ENCODE measurements at places on chromosomes 12 and 14.

- no peak for DNase-seq
Measured at GRCh38 chr14:93219103-93219726, 12.2 kb downstream of the UBR7 start.

DNA sequence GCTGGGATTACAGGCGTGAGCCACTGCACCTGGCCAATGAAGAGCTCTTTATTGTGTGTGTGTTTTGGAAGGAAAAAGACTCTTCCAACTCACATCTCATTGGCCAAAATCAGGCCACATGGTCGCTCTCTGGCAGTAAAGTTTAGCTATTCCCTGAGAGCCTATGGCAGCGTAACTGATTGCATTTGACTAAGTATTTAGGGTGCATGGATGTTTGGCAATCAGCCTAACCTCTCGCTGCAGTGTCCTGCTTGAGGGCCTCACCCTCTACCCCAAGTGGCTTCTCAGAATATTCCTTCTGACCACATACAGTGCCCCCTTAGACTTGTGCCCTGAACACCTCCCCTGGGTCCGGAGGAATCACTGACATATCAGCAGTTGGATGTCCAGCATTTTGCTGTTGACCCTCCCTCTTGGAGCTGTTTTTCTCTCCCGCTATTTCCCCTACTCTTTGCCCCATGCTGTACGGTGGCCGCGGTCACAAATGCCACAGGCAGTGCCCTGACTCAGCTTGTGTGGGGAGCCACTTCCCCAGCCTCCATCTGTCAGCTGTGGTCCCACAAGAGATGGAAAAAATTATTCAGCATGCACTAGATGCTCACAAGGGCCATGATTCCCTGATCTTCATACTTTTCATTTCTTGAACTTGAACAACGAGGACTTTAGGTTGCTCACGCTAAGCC lies 9.5 kb downstream of the PHETA1 start:
- no peak for DNase-seq

DNA sequence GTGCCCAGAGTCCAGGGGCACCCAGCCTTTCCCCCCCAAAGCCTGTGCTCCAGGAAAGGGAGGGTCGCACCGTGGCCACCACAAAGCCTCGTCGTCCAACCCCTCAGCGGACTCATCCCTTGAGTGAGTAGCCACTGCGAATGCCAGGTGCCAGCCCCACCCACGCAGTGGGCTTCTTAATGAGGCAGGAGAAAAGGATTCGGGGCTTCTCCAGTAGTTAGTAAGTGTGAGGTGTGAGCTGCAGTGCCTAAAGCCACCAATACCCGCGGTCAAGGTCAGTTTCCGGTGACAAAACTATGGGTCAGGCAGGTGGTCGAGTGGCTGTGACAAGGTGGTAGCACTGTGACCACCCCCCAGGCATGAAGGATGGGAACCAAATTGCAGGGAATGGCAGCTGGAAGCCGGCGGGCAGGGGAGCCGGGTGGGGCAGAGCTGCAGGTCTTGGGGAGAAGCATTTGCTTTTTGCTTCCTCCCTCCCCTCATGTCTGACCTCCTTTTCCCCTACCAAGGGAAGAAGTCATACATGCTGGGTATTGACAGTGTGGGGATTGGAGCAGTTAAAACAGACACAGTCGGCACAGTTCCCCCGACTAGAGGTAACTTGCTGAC lies 8.0 kb downstream of the RAN start:
- DNase-seq, result no peak

- DNase-seq, result no peak
Measured at GRCh38 chr14:68977718-68978171, 1.4 kb downstream of the ACTN1 start.

DNA sequence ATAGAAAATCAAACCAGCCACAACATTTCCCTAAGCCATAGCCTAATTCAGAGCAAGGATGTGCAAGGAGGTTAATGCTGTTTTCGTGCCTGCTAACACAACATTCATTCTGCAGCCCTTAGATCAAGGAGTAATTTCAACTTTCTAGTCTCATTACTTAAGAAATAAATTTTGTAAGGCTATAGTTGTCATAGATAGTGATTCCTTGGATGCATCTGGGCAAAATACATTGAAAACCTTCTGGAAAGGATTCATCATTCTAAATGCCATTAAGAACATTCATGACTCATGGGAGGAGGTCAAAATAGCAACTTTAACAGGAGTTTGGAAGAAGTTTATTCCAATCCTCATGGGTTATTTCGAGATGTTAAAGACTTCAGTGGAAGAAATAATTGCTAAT lies 283.2 kb downstream of the RPAP3 start:
- DNase-seq, result no peak

GRCh38 chr12:121095544-121096198 lies 37.0 kb upstream of the P2RX7 start:
- DNase-seq, result no peak

- no peak for DNase-seq
Measured at GRCh38 chr12:76237086-76237701, 111.0 kb downstream of the BBS10 start.

DNA sequence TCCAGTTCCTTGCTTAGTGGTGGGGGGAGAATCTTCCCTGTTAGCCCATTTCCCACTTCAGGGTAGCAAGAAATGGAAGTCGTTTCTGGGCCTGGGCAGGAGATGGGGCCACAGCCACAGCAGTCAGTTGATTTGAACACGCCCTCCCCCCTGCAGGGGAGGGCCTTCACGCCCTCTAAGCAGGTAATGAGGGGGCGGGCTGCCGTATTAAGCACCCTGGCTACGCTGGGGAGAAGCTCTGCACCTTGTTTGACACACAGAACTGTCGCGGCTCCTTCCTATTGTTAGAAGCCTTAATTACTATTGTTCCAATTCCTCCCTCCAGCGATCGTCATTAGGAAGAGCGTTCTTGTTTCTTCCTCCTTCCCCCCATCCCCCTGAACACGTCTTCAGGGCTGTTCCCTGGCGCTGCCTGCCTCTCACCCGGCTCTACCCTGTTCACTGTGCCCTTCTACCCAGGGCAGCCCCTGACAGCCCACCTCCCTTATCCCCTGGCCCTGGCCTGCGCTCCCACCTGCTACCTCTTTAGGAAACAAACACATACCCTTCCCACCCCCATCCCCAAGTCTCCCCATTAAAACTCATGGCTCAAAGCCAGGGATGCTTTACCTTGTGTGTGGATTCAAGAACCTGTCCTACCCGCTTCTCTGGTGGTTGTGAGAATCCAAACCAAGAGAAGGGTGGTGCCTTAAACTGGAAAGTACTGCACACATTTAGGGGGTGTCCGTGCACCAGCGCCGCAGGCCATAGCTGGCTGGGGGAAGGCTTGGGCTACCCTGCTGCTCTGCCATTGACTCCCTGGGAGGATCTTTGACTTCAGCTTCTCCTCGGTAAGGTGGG lies 137.6 kb downstream of the TSPAN9 start:
- DNase-seq, result no peak

DNA sequence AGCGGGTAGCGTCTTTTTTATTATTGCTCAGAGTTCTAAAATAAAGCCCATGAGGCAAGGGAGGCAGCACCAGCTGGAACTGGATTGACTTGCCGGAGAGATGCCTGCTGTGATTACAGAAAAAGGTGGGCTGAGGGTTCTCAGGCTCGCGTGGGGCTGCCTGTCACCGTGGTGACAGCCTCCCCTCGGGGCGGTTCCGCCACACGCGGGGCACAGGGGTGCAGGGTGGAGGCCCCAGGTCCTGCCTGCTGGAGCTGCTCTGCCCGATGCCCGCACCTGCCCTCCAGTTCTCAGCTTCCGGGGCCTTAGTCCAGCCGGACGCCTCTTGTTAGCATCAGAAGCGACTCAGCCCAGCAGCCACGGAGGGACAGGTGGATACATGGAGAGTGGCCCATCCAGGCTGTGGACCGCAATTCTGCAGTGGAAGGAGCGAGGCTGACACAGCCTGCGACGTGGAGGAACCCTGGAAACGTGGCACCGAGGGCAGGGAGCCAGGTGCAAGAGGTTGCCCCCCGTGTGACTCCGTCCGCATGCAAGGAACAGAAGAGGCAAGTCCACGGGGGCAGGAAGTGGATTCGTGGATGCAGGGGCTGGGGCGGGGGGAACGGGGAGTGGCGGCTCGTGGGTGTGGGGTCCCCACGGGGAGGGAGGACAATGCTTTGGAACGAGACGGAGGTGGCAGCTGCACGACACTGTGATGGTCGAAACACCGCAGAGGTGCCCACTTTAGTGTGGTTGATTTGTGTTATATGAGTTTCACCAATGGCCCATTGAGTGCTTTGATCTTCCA lies 79.5 kb downstream of the GALNT9 start:
- DNase-seq, result no peak

DNA sequence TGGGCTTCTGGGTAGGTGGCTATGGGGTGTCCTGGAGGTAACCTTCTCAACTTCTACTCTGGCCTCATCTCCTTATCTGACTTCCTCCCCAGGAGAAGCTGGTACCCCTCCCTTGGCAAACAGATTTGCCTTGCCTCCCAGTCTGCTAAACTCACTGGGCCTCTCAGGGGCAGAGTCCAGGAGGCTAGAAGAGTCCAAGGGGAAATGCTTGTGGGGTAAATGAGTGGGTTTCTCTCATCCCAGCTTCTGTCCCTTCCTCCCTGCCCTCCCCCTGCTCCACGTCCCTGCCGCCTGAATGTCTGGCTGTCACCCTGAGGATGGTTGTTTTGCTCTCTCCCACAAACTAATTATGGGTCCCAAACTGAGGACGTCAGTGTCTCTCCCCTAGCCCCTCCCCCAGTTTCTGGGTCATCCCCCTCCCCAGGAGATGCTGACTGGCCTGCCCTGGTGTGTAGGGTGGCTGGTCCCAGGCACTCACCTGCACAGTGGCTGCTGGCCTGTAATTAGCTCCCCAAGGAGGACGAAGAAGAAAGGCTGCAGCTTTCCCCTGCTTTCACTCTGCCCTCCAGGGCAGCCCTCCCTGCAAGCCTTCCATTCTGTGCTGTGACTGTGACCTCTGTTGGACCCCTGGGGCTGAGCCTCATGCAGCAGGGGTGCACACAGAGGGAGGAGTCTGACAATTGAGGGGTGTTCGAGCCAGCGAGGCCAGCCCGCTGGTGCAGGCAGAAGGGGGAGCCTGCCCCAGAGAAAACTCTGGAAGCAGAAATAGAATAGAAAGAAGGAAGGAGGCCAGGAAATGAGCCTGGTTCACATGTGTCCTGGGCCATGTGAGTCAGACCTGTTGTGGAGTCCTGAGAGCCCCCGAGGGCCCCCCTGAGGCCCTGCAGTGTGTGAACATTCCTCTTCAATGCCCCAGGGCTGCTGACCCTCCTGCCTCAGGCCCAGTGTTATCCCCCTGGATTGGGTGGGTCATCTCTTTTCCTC lies at the start of gene LRP1-AS:
TSS of gene LRP1-AS (minus strand) at position 659 of the 984 bp plus-strand sequence.
- no peak for DNase-seq

DNA sequence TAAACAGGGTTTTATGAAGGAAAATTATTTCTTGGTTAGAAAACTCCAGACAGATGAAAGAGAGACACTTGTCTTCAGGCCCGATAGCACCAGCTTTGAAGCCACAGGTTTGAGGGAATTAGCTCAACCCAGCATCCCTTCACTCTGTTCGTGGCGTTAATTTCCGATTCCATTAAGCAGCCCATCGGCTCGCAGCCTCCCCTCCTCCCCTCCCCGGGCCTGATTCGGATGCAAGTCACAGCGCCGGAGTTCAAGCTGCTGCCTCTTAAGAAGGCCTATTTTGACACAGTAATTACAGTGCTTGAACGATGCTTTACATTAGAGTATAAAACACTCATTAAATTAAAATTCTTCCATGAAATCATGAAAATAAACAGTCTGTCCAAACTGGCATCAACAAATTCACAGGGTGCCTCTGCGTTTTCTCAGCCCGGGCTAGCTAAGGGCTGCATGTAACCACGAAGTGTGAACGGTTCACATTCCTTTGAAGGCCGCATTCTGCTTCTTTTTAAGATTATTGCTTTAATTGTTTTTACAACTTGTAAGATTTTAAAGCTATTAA lies 145.8 kb downstream of the DICER1 start:
- no peak for DNase-seq

DNA sequence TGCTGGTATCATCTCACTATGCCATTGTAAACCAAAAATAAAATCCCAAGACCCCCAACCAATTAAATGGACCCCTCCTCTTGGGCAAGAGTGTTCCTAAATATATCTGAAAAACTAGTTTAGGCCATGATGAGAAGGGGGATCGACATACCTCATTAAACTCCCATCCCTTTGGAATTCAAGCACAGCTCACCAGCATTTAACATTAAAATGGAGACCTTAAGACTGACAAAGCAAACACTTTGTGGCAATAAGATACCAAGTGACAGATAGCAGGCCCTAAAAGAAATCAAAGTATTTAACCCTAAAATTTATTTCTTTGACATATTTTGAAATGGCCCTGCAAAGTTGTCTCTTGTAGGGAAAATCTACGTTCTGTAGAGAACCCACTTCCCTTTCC lies 387.9 kb downstream of the KCNH5 start:
- no peak for DNase-seq

DNA sequence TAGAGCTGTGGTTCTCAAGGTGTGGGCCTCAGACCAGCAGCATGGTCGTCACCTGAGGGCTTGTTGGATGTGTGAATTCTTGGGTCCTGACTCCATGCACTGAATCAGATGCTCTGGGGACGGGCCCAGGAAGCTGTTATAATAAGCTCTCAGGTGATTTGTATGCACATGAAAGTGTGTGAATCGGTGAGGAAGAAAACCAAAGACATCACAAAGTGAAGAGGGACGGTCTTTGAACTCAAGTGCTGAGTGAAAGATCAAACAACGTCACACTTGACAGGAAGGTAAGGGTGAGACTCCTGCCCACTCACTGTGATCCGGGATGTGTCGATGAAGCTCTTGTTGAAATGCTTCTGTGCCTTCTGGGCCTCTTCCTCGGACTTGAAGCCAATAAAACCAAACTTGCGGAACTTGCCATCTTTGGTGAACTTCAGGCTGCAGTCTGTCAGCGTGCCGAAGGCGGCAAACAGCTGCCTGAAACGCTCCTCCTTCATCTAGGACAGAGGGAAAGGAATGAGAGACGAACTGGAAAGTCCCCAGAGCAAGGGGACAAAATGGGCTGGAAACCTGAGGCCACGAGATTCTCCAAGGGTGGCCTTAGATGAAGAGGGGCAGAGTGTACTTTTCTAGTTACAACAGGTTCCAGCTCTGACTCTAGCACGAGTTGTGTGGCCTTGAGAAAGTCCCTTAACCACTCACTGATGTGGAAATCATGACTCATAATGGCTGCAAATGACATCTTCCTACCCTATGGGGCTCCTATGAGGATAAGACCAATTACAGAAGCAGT lies 4.0 kb downstream of the RBM19 start:
- DNase-seq, result no peak

DNA sequence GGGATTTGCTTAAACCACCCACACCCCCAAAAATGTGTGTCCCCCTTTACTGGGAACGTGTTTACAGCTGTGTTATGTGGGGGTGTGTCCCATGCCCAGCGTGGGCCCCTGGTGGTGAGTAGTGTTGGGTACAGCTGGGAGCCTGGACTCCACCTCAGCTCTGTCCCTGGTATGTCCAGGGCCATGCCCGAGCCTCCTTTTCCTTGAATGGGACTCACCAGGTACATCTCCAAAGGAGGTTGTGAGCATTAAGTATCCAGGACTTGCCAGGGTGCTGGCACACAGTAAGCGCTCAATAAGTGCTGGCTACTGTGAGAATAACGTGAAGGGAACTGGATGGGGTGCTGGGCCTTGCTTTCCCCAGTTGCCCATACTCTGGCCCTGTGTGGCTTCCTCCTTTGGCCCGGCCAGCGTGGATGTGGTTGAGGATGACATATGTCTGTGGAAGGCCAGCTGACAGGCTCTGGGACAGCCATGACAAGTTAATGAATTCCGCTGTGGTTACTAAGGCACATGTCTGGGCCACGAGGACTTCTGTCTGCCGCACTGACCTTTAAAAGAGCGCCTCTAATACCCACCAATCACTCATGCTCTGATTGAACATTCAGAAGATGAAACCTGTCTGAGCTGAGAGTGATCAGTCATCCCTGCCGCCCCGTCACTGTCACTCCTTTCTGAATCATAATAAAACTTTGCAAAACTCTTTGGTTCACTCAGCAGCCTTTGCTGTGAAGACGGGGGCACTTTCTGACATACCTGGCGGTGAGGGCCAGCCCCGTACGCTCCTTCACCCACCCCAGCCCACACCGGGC lies 74.7 kb downstream of the DIO3 start:
- DNase-seq, result no peak

Data from vagina (tissue), 2 donors.